ENCODE measurements at places on chromosomes 3 and 15.
A peak's percentile ranks its signal among the peaks of the same experiment; 100 is the strongest.

GRCh38 chr3:112048911-112049310, 14.4 kb downstream of the TMPRSS7 start:
- no peak for DNase-seq

DNA sequence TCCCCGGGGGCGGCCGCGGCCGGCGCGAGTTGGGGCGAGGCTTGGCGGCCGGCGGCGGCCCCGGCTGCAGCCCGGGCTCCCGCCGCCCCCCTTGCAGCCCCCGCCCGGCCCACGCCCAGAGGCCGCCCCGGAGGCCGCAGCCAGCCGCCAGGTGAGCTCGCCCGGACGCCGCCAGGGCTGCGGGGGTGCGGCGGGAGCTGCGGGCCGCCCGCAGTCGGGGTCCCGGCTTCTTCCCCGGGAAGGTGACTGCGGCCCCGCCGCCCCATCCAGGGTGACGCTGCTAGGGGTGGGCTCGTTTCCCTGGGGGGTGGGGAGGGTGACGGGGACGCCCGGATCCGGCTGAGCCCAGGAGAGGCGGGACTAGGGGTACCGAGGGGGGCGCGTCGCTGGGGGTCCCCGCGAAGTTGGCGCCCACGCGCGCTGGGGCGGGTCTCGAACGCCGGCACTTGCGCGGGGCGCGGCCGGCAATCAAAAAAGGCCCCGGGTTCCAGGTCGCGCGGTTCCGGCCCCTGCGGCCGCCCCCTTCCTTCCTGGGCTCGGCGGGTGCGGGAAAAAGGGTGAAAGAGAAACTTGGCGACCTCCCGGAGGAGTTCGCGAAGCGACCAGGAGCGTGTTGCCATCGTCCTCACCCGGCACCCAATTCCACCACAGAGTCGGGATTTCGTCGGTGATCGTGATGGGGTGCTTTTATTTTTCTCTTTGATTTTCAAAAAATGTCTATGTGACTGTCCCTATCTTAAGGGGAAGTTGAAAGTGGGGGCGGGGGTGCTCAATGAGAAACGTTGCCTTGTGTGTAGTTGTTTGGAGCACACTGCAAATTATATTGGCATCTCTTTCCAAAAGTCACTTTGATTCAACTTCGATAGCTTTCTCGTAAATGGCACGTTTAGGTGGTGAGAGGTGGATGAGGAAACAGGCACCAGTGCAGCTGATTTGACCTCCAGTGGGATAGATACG, 619 bp downstream of the ATXN7 start:
- DNase-seq: no peak

DNA sequence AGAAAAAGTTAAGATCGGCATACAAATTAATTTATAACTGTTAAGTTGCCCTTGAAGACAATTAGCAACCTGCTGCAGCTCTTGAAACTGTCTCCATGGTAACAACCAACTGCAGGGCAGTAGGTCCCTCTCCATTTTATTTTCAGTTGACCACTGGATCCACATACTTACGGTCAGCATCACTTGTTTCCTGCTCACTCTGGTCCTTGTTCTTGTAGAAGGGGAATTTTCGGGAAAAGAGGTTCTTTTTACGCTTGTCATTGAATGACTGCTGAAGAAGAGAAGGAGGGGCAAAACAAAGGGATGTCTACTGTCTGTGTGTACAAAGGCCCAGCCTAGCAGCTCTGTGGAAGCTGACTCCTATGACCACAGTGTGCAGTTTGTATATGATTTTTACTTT, 46.8 kb upstream of the MELTF start:
- no peak for DNase-seq

GRCh38 chr15:55587321-55588069, 650 bp downstream of the PYGO1 start:
- no peak for DNase-seq

GRCh38 chr3:25015599-25015998, 412.5 kb upstream of the RARB start:
- no peak for DNase-seq

GRCh38 chr3:40452562-40452875, 4.6 kb upstream of the RPL14 start:
- DNase-seq: no peak

DNA sequence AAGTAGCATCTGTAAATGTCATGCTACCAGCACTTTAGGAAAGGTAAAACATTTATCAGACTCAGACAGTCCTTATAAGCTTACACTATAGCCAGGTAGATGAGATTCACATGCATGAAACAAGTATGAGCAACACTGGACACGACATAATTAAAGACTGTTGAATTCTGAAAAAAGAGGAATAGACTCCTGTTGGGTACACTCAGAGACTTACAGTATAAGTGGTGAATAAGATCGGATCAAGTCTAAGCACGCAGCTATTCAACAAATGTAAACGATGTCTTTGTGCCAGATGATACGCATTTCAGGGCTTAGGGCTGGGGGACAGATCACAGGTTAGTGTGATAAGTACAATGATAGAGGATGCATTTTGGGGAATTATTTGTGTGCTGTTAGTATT, 43.2 kb upstream of the SPPL2A start:
- DNase-seq: peak; percentile 84

DNA sequence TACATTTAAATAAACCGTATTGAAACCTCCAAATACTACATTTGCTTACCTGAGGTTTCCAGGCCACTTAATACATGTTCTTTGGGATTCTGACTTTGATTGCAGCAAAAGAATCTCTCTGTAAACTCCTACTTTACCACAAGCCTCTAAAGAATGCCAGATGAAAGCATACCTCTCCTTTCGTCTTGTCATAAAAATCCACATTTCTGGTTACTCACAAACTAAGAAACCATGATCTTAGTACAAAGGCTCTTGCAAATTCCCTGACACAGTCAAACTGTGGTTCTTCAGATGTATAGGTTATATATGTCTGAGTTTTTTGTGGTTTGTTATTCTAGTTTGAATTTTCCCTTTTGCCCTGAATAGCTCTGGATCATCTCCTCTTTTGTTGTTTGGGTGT, 188.4 kb downstream of the RAP2B start:
- no peak for DNase-seq

- DNase-seq: no peak
Observed at GRCh38 chr3:177550667-177551066, 353.4 kb upstream of the TBL1XR1 start.
